ENCODE measurements at places on chromosomes 5 and 9.

GRCh38 chr9:131082774-131083512 is 13.4 kb upstream of the AIF1L start:
- no peak for DNase-seq

GRCh38 chr9:69768101-69768500 is 8.3 kb upstream of the PTAR1 start:
- DNase-seq, result no peak

DNA sequence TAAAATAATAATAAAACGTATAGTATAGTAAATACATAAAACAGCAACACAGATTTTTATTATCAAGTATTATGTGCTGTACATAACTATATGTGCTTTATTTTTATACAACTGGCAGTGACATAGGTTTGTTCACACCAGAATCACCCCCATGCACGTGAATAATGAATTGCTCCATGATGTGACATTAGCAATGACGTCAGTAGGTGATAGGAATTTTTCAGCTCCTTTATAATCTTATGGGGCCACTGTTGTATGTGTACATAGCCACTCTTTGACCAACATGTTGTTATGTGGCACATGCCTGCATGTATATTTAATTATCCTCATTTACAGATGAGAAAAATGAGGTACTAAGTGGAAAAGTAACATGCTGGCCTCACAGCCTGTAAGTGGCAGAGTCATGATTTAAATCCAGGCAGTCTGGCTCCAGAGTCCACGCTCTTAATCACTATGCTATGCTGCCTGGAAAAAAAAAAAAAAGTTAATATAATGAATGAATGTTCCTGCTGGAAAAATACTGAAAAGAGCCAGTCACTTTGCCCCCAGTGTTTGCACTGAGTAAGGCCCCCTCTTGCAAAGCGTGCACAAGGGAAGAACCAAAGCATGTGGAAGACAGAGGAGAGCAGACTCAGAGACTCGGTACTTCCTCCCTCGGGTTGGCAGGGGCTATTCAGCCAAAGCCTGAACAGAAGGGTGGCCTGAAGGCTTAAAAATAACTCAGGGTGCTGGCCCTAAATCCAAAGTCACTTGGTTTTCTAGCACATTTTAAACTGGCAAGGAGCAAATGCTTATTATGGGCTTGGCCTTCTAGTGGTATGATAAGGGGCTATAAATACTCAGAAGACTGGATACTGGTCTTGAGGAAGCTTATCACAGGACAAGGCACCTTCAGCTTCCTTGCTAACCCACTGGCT is 206.8 kb downstream of the GLIS3 start:
- DNase-seq, result no peak

DNA sequence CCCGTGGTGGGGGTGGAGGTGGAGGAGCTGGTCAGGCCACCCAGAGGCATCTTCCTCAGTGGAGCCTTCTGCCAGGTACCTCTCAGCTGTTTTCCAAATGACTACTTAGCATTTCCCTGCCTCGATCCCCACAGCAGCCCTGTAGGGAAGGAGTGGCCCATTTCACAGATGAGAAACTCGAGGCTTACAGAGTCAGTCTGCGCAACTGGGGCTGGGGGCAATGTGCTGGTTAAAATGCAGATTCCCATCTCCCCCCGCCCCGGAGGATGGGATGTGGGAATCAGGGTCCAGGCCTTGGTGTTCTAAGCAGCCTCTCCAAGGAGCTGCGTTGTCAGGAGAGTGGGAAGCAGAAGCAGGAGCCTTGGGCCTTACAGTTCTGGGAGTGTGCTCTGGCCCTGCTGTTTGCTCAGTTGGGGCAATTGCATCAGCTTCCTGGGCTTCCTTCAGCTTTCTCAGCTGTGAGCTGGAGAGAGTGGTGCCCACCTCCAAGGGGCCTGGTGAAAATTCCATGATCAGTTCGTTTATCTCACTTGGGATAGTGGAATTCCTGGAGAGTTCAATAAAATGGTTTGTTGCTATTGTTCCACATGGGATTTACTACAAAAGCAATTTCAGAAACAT is 19.4 kb downstream of the ERGIC1 start:
- DNase-seq, result no peak

DNA sequence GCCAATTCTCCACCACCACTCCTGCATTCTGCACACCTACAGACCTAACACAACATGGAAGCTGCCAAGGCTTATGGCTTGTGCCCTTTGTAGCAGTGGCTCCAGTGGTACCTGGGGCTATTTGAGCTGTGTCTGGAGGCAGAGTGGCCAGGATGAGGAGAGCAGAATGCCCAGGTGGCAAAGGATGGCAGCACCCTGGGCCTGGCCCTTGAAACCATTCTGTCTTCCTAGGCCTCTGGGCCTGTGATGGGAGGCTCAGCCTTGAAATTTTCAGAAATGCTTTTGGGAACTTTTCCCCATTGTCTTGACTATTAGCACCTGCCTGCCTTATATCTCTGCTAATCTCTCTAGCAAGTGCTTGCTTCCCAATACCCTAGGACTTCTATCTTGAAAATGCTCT is 241.7 kb downstream of the TMEM167A start:
- DNase-seq, result no peak

- no peak for DNase-seq
These were observed 125.6 kb upstream of the TARS1 start for GRCh38 chr5:33315189-33315588.

DNA sequence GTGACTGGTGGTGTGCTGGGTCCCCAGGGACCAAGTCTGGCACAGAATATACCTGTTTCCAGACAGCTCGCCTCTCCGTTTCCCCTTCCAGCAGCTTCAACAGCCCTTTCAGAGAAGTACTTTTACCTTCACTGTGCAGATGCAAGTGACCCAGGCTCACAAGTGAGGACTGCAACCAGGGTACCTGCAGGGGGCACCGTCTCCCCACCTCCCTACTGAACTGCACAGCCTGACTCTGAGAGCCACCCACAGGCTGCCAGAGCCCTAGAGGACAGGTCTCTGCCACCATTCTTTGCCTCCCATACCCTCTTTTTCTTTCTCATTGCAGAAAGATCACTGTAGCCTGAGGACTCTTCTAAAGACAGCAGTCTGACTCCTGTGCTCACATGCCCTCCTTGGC is 15.4 kb downstream of the IL9 start:
- no peak for DNase-seq

GRCh38 chr9:132880324-132880661 is 1.6 kb downstream of the SPACA9 start:
- DNase-seq, result no peak

- no peak for DNase-seq
These were observed 27.5 kb upstream of the SYK start for GRCh38 chr9:90774071-90774470.

DNA sequence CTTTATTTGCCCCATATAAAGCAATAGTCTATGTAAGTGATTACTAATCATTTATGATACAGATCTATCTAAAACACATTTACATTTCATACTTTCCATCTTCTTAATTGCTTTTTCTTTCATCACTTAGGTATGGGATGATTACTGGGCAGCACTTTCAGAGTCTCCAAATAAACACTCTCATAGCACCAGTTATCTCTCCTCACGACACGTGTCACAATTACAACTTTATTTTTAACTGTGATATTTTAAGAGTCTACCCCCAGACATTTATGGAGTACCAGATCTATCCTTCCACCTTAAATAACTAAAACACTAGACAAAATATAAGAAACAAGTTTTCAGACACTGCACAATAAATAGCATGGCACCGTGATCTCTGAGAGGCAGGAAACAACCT is 32.9 kb downstream of the HOMER1 start:
- DNase-seq, result no peak

- DNase-seq, result no peak
These were observed 227.1 kb upstream of the NREP start for GRCh38 chr5:111984044-111984443.

- no peak for DNase-seq
These were observed 622.2 kb downstream of the ANXA1 start for GRCh38 chr9:73773896-73774295.

GRCh38 chr5:8508231-8508630 is 639.3 kb downstream of the MTRR start:
- no peak for DNase-seq

DNA sequence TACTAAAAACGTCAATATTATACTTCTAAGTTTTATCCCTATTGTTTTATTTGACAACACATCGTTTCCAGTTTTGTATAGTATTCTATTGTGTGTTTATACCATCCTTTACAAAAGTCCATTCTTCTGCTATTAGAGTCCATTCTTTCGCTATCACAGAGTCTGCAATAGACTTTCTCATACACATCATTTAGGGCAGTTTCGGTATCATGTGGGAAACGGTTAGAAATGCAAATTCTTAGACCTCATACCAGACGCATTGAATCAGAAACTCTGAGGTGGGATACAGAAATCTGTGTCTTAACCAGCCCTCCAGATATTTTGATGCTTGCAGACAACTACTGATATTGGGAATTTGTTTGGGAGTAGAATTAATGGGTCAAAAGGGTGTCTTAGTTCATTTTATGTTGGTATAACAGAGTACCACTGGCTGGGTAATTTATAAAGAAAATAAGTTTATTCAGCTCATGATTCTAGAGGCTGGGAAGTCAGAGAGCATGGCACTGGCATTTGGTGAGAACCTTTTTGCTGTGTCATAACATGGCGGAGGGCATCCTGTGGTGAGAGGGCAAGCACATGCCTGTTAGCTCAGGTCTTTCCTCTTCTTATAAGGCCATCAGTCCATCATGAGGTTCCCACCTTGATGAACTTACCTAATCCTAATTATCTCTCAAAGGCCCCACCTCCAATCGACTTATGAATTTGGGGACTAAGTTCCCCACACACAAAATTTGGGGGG is 21.1 kb downstream of the CARTPT start:
- DNase-seq, result no peak

DNA sequence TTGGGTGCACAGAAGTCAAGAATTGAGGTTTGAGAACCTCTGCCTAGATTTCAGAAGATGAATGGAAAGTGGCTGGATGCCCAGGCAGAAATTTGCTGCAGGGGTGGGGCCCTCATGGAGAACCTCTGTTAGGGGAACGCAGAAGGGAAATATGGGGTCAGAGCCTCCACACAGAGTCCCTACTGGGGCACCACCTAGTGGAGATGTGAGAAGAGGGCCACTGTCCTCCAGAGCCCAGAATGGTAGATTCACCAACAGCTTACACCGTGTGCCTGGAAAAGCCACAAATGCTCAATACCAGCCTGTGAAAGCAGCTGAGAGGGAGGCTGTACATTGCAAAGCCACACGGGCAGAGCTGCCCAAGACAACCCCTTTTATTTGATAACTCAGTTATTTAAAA is 383.5 kb downstream of the TLE4 start:
- no peak for DNase-seq

- DNase-seq, result no peak
These were observed 61.4 kb downstream of the PSMB7 start for GRCh38 chr9:124353811-124354274.

DNA sequence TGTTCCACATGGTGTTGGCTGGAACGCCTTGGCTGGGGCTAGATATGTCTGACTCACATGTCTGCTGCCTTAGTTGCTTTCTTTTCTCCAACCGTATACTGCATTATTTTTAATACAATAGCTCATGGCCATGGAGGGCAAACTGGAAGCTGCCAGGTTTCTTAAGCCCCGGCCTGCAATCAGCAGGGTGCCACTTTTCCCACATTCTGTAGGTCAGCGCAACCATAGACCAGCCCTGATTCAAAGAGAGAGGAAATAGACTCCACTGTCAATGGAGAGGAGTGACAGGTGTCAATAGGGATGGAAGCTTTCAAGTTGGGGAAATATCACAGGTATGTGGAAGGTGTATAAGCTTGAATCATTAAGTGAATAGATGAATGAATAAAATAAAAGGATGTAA is 60.5 kb downstream of the TARS1 start:
- DNase-seq, result no peak

GRCh38 chr5:167664222-167664804 is 627.1 kb upstream of the WWC1 start:
- no peak for DNase-seq

GRCh38 chr9:126693428-126693944 is 79.8 kb downstream of the LMX1B start:
- DNase-seq, result no peak

GRCh38 chr5:111742177-111742994 is 14.6 kb downstream of the NREP start:
- DNase-seq, result no peak

DNA sequence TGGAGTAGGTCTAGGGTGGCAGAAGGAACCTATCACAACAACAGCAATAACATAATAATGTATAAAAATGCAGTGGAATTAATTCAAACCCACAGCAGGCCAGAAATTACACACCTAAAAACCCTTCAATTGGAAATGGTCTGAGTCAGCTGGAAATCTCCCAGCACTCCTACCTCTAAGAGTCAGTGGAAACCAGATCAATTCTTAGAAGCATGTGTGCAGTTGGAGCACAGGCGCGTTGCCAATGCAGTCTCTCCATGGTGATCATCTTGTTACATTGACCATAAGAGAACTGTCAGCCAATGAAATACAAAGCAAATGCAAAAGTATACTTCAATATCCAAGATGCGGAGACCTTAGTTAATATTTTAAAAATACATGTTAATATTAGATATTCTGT is 15.1 kb upstream of the CSNK1G3 start:
- DNase-seq, result no peak

- no peak for DNase-seq
These were observed 124.0 kb upstream of the EFNA5 start for GRCh38 chr5:107794741-107795140.

GRCh38 chr5:65803699-65804391 is 81.8 kb downstream of the NLN start:
- no peak for DNase-seq

- DNase-seq, result no peak
These were observed 16.2 kb downstream of the TJP2 start for GRCh38 chr9:69190086-69190862.

DNA sequence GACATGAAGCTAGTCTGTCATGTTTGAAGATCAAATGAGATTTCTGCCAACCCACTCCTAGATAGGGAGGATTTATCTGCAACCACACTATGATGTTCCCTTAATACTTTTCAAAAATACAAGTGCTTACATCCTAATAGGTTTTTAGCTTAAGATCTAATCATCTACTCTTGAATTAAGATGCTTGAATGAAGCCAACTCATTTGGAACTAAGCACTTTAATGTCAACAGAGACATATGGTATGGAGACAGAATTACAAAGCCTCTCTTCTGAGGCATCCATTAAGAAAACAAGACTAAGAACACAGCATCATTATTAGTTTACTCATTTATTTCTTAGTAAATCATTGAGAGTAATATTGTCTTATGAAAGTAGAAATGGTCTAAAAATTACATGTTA is 139.3 kb upstream of the NFIB start:
- no peak for DNase-seq

- no peak for DNase-seq
These were observed 14.4 kb upstream of the GDA start for GRCh38 chr9:72134801-72135200.

DNA sequence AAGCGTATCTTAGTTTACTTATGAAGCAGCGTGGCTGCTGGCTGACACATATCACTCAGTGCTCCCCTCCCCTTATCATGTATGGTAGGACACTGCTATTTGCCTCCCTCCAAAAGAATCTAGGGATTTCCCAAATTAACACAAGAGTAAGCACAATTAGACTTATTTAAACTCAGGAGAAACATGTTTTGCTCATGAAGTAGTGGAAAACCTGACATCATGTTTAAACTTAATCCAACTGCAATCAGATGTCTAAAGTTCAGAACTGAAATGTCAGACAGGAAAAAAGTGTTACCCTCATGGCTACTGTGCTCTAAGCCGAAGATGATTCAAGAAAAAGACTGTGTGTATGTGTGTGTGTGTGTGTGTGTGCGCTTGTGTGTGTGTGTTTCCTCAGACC is 324.1 kb upstream of the TNC start:
- DNase-seq, result no peak
